T-helper 17 cell (primary cell): ENCODE measurements at places on chromosomes 1 and 21.

GRCh38 chr1:202890392-202890791, 1.4 kb upstream of the RABIF start:
- DNase-seq = no peak

GRCh38 chr1:206935491-206936067, 10.7 kb downstream of the PIGR start:
- DNase-seq = peak; percentile 18

GRCh38 chr1:230812568-230812967, 55.8 kb downstream of the C1orf198 start:
- no peak for DNase-seq

- peak; percentile 57 for DNase-seq
Measured at GRCh38 chr1:202160377-202160940, at the start of gene PTPN7. Gene PTPN7 (minus strand): TSS chr1:202160602. CDS start chr1:202159402, 1,200 bp downstream.

- no peak for DNase-seq
Measured at GRCh38 chr1:35768350-35769187, 1.2 kb downstream of the CLSPN start.
